ENCODE measurements at places on chromosomes 11 and 22. TPM values are rescaled to one million over a fixed set of nuclear protein-coding genes. Genes with fewer than 3 reads are reported as not detected.

KCNJ5 gene
- total RNA-seq: not detected

PAMR1 gene
- total RNA-seq: not detected

C11orf97 gene
- not detected for total RNA-seq

MAPK12 gene
- 5.3 TPM for total RNA-seq

LINC01488 gene
- not detected for total RNA-seq

PATE4 gene
- total RNA-seq: not detected

CARD16 gene
- 70.8 TPM for total RNA-seq

TSPAN32 gene
- 47.0 TPM for total RNA-seq

USP2 gene
- 0.55 TPM for total RNA-seq

BIRC3 gene
- total RNA-seq: 14.5 TPM

FXYD6 gene
- not detected for total RNA-seq

CCND1 gene
- 0.68 TPM for total RNA-seq

MEI1 gene
- 48.1 TPM for total RNA-seq

IL17REL gene
- total RNA-seq: not detected

MUC5AC gene
- total RNA-seq: not detected

SCO2 gene
- 11.7 TPM for total RNA-seq

LRRC75B gene
- 1.3 TPM for total RNA-seq

PVALB gene
- total RNA-seq: not detected

Data from activated CD8-positive, alpha-beta T cell treated with anti-CD3 and anti-CD28 coated beads, Interleukin-2, amount 10 ng/mL, durations not matched to agents 7 days and 5 days (primary cell).